ENCODE measurements at places on chromosomes 1 and 21.
A peak's percentile ranks its signal among the peaks of the same experiment; 100 is the strongest.

GRCh38 chr1:3164671-3165070, 95.7 kb downstream of the PRDM16 start:
- no peak for DNase-seq

GRCh38 chr1:109931189-109931731, 20.6 kb downstream of the CSF1 start:
- peak; percentile 52 for DNase-seq

GRCh38 chr1:30029677-30030076, 693.7 kb downstream of the MATN1 start:
- no peak for DNase-seq

DNA sequence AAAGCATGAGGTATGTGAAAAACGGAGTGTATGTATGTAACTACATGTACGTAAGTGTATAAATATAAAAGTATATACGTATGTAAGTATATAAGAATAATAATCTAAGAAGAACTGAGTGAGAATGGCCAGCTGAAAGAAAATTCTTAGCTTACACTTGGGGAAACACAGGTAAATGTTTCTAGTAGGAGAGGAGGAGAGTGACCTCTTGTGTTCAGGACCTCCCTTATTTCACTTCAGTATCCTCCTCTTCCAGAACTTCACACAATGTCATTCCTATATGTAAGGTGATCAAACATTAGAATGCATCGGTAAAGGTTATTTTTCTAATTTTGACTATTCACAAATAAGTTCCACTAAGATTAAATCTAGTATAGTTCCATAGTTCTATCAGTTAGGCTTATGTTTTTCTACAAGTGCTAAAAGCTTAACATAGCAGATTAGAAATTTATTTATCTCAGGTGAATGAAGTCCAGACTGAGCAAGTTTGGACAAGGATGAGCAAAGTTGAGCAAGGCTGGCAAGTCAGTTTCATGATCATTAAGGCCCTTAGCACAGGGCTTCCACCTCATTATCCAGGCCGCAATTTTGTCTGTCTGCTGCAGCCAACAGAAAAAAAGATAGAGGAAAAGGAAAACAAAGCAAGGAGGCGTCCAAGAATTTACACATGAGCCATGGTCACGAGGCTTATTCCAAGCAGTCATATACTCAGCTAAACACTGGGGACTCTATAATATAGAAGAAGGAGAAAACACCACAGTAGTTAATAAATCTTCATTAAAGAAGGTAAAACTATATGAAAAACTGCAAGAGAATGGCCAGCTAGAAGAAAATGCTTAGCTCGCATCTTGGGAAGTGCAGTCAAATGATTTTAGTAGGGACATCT, 7.1 kb upstream of the MROH9 start:
- no peak for DNase-seq

GRCh38 chr1:202200112-202200548, 6.5 kb downstream of the LGR6 start:
- DNase-seq, result no peak

DNA sequence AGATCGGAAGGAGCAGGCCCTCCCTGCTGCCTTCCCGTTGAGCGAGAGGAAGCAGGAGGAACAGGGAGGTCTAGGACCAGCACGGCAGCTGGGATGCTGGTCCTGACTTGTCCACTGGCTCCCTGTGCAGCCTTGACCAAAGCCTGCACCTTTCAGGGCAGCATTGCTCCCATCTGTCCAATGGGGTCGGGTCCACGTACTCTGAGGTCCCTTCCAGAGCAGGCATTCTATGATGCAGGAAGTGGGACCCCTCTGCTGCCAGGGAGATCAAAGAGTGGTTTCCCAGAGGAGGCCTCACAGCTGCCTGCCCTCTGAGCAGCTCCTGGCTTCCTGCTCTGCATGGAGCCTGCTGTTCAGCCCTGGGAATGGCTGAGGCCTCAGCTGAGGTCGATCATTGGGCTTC, 21.7 kb upstream of the ZNF362 start:
- no peak for DNase-seq

DNA sequence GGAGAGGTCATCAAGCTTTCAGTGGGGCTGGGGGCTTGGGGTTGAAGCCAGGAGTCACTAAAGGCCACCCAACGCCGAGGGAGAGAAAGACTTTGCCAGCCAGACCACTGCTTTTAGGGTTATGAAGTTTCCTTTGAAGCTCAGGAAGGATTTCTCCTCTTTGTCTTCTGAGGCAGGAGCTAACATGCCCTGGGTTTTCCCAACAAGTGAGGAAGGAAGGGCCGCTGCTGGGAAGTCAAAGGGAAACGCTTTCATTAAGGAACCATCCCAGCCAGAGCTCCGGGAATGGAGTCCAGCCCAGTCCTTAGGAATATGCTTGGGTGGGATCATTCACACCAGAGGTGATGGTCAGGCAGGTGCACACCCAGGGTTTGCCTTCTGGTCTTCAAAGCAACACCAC, 436.9 kb downstream of the PRDM2 start:
- DNase-seq, result no peak

- DNase-seq, result no peak
These were observed 8.5 kb upstream of the CD58 start for GRCh38 chr1:116579259-116579875.

DNA sequence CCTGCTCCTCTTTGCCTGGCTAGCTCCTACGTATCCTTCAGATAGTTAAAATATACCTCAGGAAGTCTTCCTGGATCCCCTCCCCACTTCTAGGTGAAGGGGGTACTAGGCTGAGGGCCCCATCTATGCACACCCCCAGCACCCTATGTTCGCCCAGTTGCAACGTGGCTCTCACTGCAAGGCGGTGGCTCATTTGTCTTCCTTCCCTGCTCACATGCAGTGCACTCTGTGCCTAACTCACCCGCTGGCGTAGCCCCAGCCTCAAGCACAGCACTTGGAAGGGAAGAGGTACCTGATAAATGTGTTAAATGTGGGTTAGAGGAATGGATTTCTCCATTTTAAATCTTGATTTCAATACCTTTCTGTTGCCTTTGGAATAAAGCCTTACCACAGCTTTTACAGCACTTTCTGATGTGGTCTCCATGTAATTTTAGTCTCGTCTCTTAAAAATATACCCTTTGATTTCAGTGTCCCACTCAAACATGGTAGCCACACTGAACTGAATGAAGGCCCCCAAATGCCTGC, 39.3 kb downstream of the L1TD1 start:
- no peak for DNase-seq

DNA sequence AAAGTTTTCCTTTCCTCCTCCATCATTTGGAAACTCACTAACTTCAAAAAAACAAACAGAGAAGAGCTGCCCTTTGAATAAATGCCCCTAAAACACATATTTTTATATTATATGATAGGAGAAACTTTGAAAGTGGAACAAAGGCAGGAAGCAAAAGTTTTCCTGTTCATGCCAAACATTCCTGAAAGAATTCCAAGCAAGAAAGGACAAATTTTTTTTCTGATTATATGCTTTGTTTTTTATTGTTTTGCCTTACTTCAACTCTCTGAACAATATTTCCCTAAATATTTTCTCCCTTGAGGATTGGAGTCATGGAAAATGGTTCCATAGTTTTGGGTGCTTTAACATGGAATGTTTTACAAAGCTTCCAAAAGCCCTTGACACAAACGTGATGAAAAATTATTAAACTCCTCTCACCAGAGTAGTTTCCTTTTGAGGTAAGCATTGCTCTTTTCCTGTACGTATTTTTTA, 638.5 kb upstream of the CAMK1G start:
- no peak for DNase-seq

GRCh38 chr1:27669876-27670275, 2.1 kb downstream of the IFI6 start:
- no peak for DNase-seq

- no peak for DNase-seq
These were observed 43.6 kb downstream of the EPHB2 start for GRCh38 chr1:22754106-22754768.

- DNase-seq, result no peak
These were observed 11.9 kb upstream of the RNPEP start for GRCh38 chr1:201970334-201971159.

- DNase-seq, result no peak
These were observed 21.7 kb upstream of the VASH2 start for GRCh38 chr1:212928323-212929291.

GRCh38 chr1:244782056-244782455, 53.4 kb upstream of the COX20 start:
- DNase-seq, result no peak

GRCh38 chr1:245963649-245964048, 543.4 kb downstream of the SMYD3 start:
- no peak for DNase-seq

DNA sequence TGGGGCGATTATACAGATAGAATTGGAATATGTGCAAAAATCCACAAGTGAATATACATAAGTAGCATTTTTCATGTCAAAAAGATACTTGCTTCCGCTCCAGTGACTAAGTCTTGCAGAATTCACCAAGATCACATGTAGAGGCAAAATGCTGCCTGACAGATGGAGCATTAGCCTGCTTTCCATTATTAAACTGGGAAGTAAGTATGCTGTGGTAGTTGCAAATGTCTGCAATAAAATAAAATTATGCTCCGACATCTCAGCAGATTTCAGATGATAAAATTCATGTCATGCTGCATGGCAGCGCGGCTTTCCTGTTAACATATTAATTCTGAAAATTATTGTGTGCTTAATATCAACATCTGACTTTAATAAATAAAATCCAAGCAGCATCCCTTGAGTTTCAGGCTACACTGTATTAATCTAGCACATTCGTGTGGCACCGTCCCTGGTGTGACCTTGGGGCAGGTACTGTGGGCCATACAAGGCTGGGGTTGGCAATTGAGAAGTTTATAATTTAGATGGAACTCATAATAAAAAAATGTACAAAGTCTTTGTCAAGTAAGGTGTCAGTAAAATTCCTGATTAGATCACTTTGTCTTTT, 366.4 kb upstream of the ZP4 start:
- no peak for DNase-seq

DNA sequence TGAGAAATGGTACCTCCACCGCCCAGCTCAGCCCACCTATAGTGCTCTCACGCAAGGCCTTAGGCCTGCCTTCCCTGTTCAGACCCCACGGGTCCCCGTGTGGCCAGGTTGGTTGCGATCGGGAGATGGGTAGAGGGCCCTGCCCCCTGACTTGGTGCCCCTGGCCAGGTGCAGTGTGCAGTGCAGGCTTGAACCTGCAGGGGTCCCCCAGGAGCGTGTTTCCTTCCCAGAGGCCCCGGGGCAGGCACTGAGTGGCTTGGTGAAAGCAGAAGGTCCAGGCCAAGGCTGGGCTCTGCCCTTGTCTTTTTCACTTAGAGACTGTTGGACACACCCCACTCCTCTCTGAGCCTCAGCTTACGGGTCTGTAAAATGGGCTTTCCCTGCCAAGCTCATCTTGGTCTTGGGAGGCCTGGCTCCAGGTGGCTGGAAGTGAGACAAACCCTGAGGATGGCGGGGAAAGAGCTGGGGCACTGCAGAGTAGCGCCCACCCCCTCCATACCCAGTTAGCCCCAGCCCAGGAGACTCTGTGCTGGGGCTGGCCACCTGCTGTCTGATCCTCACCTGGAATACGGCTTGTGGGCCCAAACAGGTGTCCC, 9.3 kb upstream of the HES5 start:
- DNase-seq, result no peak

GRCh38 chr1:183989078-183989577, 48.4 kb downstream of the COLGALT2 start:
- no peak for DNase-seq

DNA sequence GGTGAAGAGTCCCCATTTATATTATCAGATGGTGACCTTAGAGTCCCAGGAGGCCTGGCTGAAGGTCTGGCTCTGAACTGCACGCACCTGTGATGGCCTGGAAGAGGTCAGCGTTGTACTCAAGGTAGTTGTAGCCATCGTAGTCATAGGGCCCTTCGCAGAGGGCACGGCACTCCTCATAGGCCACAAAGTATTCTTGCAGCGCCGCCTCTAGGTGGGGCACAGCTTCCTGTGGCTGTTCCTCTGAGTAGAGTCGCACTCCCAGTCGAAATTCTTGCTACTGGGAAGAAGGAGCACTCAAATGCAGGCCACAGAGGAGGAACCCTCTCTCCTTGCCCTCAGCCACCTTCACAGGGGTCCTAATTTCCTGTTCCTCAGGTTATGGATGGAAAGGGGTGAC, 7.7 kb downstream of the P3H1 start:
- DNase-seq, result no peak

DNA sequence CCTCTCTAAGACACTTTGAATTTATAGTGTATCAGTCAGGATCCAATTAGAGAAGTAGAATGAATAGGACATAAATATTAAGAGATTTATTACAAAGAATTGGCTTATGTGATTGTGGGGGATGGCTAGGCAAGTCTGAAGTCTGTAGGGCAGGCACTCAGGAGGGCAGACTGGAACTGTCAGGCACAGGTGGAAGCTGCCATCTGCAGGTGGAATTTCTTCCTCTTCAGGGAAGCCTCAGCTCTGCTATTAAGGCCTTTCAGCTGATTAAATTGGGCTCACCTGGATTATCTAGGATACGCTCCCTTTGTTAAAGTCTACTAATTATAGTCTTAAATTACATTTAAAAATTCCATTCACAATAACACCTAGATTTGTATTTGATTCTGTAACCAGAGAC, 92.0 kb upstream of the HAO2 start:
- DNase-seq, result no peak

- no peak for DNase-seq
These were observed 6.5 kb upstream of the LMNA start for GRCh38 chr1:156108057-156108456.

DNA sequence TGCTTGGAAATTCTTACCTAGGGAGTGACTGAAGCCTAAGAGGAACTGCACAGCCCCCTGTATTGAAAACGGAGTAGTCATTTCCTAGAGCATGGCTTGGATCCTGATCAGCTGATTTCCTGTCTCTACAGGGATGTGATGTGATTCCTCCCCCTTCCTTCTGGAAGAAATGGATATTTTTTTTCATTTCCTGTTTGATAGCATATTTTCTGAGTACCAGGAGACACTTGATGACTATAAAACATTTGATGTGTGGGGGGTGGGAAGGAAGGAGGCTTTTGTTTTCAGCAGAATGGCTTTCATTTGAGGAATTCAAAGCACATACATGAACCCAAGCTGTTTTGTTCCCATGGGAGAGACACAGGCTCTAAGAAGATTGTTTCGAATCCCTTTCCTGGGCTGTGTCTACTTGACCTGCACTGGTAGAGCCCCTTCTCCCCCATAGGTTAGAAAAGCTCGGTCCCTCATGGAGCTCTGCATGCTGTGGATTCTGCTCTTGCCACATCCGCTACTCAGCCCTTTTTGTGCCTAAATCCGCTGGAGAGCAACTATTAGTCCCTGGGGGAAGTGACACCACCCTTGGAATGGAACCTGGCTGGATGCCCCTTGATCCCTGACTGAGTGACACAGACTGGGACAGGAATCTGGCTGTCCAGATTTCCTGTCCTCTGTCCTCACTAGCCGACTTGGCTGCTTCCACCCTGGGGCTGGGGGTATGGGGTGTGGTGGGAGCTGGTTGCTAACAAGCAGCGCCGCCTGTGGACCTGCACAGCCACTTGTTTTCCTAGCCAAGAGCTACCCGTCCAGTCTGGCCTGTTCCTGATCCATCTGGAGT, 71.8 kb upstream of the MACF1 start:
- DNase-seq, result no peak

- no peak for DNase-seq
These were observed 8.0 kb downstream of the PLXNA2 start for GRCh38 chr1:208235982-208236761.

DNA sequence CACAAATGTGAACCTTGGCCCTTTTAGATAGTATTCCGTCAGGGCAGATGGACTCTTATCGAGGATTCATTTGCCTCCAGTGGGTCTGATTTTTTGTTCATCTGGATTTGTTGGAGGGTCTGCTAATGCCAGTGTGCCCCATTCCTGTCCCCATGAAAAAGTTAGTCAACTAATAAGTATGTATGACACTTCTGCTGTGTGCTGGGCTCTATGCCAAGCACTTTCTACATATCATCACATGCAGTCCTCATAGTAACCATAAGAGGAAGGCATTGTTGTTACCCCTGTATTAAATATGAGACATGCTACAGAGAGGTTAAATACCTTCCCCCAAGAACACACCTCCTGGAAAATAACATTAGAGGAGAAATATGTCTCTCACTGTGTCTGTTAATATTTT, 46.6 kb upstream of the MAB21L3 start:
- DNase-seq, result no peak
